ENCODE measurements at places on chromosomes 2 and 18.

DNA sequence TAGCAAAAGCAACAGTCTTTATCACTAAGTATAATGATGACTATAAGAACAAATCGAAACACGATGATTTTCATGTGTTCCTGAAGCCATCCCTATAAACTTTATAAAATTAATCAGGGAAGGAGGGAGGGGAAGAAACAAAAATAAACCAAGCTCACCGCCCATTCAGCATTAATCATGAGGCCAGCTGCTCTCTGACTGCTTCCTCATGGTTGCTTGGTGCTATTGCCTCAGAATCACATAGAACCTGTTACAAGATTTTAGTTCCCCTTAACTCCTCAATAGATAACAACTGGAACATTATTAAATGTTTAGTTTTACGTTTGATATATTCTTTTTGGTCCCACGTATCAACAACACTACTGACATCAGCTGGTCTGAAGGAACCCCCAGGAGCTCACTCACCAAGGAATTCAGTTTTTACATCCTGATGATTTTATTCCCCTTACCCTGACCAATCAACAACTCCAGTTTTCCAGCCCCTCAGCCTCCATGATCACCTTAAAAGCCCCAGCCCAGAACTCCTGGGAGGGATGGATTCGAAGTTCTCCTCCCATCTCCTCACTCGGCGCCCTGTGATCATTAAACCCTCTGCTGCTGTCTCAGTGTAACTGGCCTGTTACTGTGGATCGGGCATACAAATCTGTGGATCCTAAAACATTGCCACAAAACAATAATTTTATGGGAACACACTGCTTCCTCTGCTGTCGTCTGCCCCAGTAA lies 10.6 kb upstream of the HNRNPLL start:
- DNase-seq: no peak

DNA sequence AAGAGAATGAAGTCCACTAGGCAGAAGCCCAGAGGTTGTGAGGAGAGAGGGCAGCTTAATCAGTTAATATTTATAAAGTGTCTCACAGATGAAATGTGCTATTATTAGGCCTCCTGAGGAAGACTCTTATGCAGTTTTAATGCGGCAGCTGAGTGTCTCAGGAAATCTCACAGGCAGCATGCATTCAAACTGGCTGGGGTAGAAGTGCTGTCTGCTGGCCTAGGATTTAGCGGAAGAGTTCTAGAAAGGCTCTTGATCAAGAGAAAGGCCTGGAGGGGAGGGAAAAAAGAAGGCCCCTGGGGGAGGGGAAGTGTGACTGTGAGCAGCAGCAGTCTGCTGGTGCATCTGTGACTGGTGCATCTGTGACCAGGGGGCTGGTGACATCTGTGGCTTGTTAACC lies 133.0 kb downstream of the FSHR start:
- DNase-seq: no peak

GRCh38 chr2:160229591-160229990 lies 29.5 kb upstream of the ITGB6 start:
- DNase-seq: no peak

- no peak for DNase-seq
These were observed 94.4 kb upstream of the RBBP8 start for GRCh38 chr18:22838639-22839277.

GRCh38 chr2:46490521-46491141 lies 11.3 kb downstream of the TMEM247 start:
- DNase-seq: no peak

DNA sequence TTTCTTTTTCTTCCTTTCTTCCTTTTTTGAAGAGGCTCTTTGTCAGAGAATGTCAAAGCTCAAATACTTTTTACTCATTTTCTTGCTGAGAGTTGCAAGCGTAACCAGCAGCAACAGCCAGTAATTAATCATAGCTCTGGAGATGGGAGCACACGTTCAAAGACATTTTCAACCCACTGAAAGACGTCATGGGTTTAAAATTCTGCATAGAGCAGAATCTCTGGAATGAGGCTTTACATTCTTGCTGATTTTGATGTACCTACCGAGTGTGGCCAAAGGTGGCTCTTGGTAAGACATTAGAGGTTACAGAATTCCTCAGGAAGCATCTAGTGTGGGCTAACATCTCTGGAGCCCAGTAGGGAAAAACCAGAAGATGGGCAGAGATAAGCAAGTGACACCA lies 292.5 kb downstream of the MTX2 start:
- DNase-seq: no peak

- no peak for DNase-seq
These were observed 202.1 kb downstream of the BCL11A start for GRCh38 chr2:60351321-60351720.

DNA sequence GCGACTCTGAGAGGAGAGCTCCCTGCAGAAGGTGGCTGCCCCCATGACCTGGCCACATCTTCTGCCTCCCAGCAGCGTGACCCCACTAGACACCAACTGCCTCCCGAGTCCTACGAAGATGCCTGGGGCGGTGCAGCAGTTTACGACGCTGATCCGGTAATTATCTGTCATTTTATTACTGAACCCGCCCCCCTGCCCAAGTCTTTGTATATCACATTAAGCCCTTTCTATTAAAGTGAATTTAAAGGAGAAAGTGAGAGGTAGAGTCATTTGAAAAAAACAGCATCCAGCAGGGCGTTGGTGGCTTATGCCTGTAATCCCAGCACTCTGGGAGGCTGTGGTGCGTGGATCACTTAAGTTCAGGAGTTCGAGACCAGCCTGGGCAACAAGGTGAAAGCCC lies 33.4 kb downstream of the ABCG8 start:
- DNase-seq: no peak

GRCh38 chr2:81624825-81625224 lies 1320.3 kb upstream of the LRRTM1 start:
- DNase-seq: no peak

DNA sequence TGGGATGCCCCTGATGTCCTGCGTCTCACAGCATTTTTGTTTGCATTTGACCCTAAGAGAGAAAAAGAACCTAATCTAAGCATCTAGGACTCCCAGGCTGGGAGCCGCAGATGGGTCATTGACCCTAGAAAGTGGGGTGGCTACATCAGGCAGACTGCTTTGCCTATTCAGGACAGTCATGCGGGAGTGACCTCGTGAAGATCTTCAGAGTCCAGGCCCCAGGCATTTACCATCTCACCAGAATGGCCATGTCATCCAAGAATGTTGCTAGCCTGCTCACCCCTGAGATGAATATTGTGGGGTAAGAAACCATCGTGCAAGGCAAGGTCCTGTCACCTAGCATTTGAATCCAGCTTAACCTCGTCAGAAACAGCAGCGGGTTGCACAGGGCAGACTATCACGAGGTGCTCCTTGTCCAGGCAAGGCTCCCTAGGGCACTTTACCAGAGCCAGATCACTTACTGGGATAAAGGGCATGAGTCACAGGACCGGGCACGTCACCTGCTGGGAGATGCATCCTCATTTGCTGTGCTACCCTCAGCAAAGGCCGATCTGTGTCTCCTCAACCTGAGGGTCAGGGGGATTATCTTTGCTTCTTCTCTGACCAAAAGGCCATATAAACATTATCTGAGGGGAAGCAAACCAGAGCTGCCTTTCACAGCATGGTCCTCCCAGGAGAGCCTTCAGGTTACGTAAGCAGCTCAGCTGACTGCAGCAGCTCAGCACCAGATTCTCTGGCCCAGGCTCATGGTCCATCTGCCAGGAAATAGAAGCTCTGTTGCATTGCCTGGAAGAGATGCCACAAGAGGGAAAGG lies 162.3 kb downstream of the ACKR3 start:
- no peak for DNase-seq

GRCh38 chr2:122164964-122165363 lies 409.5 kb downstream of the TSN start:
- DNase-seq: no peak

DNA sequence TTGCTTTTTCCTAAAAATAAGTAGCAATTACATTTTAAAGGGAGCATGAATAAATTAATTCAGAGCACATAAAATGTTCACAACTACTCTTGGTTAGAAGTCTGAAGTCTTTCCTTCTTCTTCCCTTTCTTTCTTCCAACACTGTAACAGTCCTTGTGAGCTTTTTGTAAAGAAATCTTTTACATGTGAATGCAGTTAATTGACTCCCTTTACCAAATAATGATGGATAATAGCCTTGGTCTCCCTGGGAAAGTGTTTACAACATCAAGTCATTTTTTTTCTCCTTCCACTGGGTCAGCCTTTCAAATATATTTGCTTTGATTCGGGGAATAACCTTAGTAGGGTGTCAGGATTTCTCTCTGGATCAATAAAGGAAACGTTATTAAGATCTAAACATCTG lies 39.1 kb downstream of the CALCRL start:
- DNase-seq: no peak

DNA sequence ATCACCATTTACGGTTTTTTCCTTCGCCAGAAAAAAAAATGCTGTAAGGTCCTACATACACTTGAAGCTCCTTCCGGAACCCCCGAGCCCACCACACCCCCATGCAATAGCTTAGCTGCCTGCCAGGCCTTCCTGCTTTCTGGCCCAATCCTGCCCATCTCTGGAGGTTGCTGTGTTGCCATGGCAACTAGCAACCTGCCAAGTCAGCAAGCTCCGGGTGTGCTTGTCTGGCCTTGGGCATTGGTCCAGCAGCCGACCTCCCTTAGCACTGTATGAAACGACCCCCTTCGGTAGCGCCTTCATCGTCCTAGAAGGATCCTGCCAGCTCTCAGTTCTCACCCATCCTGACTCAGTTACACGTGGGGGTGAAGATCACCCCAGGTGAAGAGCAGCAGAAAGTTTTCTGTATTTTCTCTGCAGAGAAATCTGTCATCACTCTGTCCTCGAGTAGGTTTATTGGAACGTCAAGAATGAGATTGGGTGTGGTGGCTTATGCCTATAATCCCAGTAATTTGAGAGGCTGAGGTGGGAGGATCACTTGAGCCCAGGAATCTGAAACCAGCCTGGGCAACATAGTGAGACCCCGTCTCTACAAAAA lies 47.4 kb upstream of the MTCL1 start:
- no peak for DNase-seq

GRCh38 chr2:150792780-150793300 lies 305.4 kb upstream of the RND3 start:
- DNase-seq: no peak

- no peak for DNase-seq
These were observed 90.1 kb upstream of the LRP1B start for GRCh38 chr2:142220901-142221300.

DNA sequence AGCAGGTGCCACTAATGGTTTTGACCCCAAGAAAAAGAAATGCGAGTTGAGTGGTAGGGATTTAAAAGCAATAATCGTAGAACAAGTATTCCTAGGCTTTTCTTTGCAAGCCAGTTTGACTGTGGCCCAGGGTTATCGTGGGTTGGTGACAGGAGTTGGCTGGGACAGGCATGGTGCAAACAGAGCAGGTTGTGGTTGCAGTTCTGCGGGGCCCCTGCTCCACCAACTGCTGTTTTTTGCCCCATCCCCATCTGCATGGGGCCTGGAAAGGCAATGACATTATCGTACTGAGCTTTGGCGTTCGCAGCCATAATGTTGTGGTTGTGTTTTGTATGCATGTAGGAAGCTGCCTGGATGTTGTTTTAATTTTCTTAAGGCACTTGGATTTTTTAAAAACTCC lies 274.0 kb downstream of the TSN start:
- DNase-seq: no peak

- DNase-seq: no peak
These were observed 27.0 kb upstream of the ST3GAL5 start for GRCh38 chr2:85915606-85916303.

DNA sequence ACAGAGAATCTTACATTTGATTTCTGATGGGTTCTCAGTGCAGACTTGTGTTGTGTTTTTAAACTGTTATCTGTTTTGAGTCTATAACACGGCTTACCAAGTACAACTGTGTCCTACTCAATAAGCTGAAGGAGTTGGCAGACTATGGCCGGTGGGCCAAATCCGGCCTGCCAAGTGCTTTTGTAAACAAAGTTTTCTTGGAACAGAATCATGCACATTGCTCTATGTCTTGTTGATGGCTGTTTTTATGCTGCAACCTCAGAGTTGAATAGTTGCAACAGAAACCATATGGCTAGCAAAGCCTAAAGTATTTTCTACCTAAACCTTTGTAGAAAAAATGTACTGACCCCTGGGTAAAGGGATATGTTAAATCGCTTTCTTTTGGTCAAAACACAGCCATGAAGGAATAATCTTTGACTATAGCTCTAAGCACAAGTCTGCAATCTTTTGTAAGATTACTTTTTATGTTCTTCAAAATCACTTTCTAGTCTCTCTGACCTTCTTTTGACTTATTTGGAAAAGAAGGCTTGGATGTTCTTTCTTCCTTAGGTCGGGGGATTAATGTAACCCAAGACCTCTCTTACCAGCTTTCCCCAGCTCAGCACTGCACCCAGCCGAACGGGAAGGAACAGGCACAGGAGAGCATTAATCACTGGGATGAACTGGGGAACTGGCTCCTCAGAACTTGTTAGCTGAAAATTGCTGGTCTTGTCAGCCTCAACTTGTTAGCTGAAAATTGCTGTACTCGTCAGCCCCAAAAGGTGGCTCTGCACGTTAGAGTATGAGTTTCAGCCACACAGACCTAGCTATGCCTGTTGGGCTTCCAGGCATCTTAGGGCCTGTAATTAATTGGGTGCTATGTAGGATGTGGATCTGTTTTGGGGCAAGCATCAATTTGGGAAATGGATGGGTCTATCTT lies 75.4 kb downstream of the CD8B2 start:
- no peak for DNase-seq

DNA sequence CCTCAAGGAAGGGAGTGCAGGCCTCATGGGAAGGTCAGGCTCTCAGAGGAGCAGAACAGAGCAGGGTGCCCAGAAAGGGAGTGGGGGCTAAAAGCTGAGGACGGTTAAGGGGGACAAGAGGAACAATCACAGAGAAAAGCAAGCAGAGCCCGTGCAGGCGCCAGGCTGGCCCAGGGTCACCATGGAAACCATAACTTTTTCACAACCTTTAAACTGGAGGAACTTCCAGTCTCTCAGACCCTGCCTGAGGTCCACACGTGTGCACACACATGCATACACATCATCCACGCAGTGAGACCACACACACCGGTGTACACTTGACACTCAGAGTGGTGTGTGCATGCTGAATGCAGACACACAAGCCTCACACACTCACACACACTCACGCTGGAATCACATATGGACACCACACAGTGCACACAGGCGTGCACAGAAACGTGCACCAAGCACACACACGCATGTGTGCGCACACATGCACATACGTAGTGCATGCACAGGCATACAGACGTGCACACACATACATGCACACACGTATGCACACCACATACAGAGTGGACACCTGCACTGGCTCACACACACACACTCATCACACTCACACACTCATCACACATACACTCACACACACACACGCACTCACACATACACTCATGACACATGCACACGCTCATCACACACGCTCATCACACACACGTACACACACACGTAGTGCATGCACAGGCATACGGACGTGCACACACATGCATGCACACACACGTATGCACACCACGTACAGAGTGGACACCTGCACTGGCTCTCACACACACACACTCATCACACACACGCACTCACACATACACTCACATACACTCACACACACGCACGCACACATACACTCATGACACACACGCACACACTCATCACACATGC lies 37.2 kb upstream of the SNED1 start:
- DNase-seq: no peak

All from stimulated activated CD4-positive, alpha-beta T cell treated with anti-CD3 and anti-CD28 coated beads, Interleukin-1b, Interleukin-23, amount 100 ng/mL, for 1 hour (primary cell).